ENCODE measurements at places on chromosomes 13 and 19.

- peak; percentile 29 for DNase-seq
Measured at GRCh38 chr13:114115191-114115671, 17.2 kb downstream of the RASA3 start.

GRCh38 chr19:51460164-51460992 lies 2.1 kb upstream of the SIGLEC8 start:
- peak; percentile 20 for DNase-seq

DNA sequence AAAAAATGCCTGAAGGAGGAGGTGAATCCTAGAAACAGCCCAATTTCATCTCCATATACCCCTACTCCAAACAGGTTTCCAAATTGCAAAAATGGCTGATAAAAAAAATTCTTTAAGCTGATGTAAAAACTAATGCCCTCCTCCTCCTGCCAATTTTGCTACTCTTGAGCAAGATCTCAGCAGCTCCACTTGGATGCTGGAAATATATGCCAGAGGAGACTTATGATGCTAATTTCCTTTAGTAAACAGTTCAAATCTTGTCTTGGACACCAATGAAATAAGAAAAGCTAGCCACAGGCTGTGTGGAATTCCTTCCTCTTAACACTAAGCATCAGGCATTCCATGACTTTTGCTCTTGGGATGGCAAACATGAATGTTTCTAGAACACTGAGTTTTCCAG lies 67.5 kb downstream of the INSR start:
- DNase-seq = no peak

DNA sequence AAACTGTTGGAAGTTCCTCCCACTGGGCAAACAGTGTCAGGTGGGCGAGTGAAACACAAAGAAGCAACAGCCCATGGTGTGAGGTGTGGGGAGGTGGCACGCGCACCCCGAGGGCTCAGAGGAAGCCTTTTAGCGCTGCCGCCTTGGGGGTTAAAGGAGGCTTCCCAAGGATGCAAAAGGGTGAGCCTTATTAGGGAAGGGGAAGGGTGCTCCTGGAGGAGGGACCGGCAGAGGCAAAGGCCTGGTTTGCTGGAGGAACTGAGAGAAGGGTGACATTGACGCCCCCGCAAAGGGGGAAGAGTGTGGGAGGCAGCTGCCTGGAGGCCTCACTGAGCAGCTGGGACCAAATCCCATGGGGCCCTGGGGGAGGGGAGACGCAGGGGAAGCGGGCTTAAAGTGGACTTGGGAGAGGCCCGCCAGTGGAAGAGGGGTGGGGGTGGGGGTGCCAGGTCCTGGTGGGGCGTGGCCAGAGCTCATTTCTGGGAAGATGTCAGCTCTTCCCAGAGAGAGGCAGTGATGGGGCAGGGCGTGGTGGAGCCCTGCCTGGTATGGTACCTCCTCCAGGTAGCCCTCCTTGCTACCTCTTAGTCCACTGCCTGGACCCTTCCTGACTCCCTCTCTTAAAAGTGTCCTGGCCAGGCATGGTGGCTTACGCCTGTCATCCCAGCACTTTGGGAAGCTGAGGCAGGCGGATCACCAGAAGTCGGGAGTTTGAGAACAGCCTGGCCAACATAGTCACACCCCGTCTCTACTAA lies 12.0 kb upstream of the FCHO1 start:
- peak; percentile 66 for DNase-seq

GRCh38 chr19:16516381-16516780 lies 20.2 kb downstream of the C19orf44 start:
- no peak for DNase-seq
